ENCODE measurements at places on chromosomes 2 and 18.
A peak's percentile ranks its signal among the peaks of the same experiment; 100 is the strongest.

GRCh38 chr2:205628422-205628821 is 53.9 kb upstream of the NRP2 start:
- DNase-seq: no peak

GRCh38 chr2:175964195-175964594 is 37.9 kb downstream of the LNPK start:
- no peak for DNase-seq

DNA sequence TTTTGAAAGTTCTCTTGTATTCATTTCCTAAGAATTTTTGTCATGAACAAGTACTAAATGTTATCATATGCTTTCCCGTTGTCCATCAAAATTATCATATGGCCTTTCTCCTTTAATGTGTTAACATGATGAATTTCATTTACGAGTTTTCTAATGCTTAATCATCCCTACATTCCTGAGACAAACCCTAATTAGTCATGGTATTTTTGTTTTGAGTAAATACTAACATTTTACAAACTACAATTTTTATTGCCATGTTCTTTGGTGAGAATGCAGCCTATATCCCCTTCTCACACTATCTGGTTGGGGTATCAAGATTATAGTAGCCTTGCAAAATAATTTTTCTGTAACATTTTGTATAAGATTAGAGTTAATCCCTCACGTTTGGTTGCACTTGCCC is 14.5 kb downstream of the SMAD2 start:
- DNase-seq: no peak

DNA sequence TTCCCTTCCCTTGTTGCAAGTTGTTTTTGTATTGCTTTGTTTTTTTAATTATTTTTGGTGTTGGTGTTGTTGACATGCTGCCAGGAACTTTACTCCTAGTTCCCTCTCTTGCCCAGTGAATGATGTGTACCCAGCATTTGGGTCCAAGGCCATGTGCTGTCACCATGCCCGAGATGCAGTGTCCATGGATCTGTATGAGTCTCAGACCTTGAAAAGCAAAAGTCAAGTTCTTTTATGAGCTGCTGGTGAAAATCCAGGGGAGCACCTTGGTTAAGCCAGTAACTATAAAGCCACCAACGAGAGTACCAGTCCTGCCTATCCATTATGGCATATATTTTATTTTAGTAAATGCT is 236.4 kb downstream of the BCL11A start:
- no peak for DNase-seq

DNA sequence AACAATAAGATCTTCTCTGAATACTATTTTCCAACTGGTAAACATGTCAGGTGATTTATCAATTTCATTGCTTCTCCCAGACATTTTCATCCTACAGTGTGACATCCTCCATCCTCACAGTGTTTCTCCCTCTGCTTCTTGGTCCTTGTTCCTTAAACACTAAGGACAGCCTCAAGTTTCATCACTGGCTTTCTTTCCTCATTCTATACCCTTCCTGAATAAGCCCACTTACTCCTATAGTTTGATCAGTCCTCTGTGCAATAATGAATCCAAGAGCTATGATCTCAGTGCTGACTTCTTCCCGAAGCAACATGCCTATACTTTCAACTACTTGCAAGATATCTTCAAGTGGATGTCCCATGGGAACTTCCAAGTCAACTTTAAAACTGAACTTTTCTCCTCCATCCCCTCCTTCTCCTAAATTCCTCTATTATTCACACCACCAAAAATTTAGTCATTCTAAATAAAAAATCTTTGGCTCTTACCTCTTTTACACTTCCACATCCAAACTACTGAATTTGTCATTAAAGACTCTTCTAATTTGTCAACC is 87.6 kb downstream of the FAM228A start:
- DNase-seq: no peak

DNA sequence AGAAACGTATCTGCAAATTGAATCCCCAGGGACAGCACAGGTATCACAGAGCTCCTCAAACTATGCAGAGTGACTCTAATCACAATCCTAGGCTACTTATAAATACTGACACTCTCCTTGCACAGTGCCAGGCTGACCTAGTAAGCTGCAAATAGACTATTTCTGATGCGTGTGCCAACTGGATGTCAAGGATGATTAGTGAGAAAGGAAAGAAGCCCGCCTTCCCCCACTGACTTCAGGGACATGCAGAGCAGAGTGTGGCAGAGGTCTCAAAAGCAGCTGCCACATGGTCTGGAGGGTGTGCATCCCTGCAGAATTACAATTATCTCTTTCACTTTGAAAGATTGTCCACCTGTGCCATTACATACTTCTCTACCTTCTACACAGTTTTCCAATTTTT is 235.6 kb downstream of the CPS1 start:
- no peak for DNase-seq

- no peak for DNase-seq
These were observed 272.3 kb upstream of the EPHA4 start for GRCh38 chr2:221844212-221845020.

DNA sequence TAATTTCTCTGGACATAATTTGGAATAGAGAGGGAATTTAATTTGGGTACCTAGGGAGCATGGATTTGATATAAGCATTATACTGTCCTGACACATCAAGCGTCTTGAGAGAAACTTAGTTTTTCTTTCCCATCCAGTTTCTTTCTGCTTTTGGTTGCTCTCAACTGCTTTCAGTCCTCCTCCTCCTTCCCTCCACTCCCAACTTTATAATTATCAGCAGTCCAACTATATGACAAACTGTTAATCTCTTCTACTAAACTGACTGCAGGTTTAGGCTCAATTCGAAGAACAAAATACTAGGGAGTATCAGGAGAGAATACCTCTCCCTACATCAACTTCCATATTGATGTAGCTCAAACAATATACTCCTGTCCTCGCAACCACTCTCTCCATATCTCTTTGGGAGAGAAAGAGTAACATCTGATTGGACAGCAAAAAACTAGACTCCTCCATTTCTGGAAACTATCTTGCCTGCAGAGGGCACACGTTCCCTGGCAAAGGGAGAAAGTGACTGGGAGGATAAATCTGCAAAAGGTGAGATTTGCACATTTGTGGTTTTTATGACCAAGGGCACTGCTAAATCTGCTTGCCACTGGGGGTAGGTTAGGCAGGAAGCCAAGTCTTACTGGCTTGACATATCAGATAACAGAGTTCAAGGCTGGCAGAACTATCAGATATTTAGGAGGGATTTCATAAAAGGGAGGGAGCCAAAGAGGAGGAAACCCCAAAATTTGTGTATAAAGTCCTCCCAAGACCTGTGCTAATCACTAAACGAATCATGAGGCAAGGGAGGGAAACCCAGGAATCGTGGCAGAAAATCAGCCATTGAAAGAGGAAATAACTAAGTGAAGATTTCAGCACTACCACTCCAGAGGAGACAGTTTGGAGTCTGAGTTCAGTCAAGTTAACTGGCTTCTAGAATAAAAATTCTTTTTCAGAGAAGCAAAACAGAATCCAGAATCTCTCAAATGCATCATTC is 40.0 kb downstream of the ICA1L start:
- DNase-seq: peak; percentile 32

GRCh38 chr18:23277399-23277798 is 142.1 kb downstream of the CABLES1 start:
- no peak for DNase-seq

DNA sequence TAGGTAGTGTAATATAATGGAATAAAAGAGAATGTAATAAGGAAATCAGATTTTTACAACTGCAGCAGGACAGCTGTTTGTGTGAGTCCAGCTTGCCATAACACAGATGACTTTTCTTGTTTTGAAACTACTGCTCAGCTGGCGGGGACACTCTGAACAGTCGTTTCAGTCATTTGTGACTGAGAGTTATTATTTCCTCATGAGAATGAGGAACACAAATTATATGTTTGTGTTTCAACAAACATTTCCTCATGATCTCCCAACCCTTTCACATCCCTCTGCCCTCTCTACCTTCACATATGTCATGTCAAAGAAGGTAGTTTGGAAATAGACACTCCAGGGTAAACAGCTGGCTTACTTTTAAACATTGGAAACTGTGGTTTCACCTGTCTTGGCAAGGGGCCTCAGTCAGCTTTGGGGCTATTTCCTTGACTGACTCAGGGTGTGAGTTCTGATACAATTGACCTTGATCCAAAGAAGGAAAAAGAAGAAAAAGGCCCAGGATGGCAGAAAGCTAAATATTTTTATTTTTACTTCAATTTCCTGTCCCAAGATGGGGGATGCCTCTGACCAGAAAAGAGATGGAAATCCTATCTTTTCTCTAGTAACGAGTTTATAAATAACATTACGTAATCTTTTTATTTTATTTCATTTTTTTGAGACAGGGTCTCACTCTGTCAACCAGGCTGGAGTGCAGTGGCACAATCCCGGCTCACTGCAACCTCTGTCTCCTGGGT is 593 bp downstream of the SP140L start:
- DNase-seq: no peak

- DNase-seq: no peak
These were observed 209.1 kb upstream of the CTAGE1 start for GRCh38 chr18:22626771-22627170.

- DNase-seq: no peak
These were observed 75.9 kb downstream of the ITGB1BP1 start for GRCh38 chr2:9347411-9347881.

DNA sequence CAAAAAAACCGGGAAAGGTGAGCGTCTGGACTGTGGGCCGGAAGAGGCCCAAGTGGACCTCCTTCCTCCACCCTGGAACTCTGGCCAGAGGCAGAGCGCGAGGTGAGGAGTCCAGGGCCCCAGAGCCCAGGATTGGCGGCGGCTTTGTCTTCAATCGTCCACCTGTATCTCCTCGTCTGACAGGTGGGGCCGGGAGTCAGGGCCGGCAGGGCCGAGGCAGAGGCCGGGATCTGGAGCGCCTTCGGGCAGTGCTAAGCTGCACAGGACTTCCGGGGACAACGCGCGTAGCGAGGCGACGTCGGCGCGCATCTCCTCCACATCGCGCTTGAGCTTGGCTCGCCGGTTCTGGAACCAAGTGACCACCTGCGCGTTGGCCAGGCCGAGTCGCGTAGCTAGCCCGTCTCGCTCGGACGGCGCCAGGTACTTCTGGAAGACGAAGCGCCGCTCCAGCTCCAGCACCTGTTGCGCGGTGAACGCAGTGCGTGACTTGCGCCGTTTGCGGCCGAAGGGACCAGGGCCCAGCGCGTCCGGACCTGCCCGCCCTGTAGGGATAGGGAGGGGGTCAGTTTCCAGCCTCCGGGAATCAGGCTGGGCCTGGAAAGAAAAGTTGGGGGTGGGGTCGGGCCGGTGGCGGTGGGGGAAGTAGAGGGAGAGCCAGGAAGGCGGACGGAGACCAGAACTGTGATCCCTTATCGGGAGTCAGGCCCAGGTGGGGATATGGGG is 1.5 kb downstream of the LBX2 start:
- no peak for DNase-seq

DNA sequence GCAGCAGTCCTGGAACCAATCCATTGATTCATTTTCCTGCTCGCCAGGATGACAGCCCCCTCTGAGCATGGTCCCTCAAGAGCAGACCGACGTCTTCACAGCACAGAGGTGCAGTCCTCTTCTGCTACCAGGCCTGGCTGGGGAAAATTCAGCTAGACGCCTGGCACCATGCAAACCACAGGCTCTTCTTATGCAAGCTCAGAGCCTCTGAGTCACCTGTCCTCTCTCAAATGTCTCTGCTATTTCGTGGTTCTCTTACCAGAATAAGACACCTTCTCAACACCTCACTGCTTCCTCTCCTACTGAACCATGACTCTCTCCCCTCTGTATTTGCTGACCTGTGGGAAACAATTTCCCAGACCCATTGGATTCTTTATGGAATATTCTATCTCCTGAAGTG is 79.8 kb upstream of the CYRIA start:
- DNase-seq: no peak

- no peak for DNase-seq
These were observed 483.8 kb upstream of the SPRED2 start for GRCh38 chr2:65916177-65916576.

DNA sequence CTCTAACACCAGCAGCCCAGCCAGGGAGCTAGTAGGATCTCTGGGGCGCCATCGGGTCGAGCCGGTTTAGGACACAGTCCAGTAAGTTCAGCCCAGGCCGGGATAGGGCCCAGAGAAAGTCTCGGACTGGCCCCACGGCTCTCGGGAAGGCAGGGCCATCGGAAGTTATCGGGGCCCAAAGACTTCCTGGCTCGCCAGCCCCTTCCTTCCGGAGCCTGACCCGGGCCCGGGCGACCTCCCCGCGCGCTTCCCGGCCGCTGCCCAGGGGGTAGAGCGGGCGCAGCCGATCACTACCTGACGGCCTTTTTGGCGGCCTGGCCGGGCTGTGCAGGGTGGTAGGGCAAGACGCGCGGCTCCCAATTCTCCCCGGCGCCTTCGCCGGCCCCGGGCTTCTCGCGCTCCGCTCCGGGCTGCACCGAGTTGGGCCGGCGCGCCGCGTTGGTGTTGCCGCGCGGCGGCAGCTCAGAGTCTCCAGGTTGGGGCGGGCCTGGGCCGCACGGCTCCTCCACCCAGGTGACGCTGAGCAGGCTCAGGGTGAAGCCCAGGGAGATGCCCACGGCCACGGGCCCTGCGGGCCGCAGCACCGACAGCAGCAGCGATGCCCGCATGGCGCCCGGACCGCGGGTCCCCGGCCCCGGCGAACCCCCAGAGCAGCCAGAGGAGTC is 546 bp downstream of the CHPF start:
- peak; percentile 13 for DNase-seq

DNA sequence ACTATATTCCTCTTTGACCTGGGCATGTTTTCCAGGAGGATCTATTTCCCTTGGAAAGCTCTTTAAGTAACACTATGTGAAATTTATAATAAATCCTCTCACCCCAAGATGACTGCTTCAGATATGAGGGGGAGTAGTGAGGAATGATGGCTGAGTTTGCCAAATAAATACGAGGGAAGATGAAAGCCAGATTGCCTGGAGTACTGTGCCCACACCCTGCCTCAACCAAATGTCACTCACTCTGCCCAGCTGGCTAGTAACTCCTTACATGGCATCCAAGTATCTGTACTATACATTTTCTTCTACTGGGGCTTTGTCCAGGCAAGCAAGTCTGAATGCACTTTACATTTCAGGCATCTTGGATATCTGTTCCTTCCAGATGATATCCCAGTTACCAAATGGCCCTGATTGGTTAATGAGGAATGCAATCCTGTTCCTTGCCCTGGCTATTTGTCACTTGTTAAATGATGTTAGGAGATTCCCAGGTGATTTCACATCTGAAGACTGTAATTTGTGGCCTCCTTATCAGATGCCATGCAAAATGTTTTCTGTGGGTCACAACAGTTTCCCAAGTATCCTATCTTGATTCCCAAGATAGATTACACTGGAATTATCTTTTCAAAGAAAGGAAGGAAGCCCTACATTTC is 191.8 kb downstream of the IKZF2 start:
- DNase-seq: no peak

- DNase-seq: no peak
These were observed 3.7 kb downstream of the HDAC4 start for GRCh38 chr2:239396881-239397681.

GRCh38 chr2:67883316-67884087 is 179.3 kb downstream of the C1D start:
- DNase-seq: no peak

DNA sequence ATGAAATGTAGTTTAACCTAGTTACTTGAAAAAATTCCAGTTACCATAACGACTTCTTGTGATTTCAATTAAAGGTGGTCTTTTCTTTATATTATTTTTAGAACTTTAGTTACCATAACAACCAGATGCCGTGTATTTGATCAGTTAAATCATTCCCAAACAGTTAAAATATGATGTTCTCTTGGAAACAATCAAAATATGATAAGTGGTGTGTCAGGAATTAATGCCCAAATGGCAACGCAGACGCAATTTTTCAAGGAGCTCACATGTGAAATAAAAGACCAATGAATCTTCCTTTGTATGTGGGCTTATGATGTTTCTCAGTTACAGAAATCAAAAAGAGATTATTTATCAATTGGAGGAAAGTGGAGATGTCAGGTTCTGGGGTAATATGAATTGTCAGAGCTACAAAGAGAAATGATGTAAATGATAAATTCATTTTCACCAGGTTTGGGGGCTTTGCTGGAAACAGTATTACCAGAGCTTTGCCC is 189.1 kb upstream of the PARD3B start:
- DNase-seq: no peak
